ENCODE measurements at places on chromosomes 12 and 14. TPM values are rescaled to one million over a fixed set of nuclear protein-coding genes. Genes with fewer than 3 reads are reported as not detected.

E2F7 gene
- total RNA-seq: 7.2 TPM

DNA sequence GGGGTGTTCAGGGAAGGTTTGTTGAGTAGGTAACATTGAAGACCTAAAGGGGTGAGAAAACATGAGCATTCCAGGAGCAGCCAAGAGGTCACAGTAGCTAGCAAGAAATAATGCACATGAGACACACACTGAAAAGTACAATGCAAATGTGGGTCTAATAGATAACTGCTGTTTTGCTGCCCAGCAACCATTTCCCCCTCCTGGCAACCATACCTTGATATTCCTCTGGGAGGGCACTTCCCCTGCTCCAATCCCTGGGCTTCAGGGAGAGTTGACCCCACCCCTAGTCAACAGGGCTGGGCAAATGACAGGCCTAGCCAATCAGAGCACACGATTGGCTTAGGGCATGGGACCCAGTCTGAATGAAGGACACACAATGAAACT lies 8.5 kb upstream of the ACTN1 start:
- DNase-seq: no peak

GRCh38 chr14:61653507-61653906 lies 41.8 kb upstream of the HIF1A start:
- no peak for DNase-seq

DNA sequence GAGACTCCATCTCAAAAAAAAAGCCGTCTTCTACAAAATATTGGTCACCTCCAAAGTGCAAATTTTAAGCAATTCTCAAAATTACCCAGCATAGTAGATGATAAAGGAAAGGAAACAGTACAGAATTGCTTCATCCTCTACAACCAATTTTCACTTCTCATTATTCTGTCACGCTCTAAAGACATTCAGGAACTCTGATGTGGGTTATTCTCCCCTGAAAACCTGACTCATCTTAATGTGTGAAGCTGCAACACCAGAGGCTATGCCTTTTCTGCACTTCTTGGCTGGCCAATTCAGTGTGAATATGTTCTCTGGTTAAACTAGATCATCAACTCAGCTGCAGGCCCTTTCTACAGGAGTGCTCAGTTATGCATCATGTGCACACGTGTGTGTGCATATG lies 11.0 kb downstream of the PTGER2 start:
- DNase-seq: no peak

- no peak for DNase-seq
Observed at GRCh38 chr12:62933602-62934238, 1.2 kb downstream of the PPM1H start.

DNA sequence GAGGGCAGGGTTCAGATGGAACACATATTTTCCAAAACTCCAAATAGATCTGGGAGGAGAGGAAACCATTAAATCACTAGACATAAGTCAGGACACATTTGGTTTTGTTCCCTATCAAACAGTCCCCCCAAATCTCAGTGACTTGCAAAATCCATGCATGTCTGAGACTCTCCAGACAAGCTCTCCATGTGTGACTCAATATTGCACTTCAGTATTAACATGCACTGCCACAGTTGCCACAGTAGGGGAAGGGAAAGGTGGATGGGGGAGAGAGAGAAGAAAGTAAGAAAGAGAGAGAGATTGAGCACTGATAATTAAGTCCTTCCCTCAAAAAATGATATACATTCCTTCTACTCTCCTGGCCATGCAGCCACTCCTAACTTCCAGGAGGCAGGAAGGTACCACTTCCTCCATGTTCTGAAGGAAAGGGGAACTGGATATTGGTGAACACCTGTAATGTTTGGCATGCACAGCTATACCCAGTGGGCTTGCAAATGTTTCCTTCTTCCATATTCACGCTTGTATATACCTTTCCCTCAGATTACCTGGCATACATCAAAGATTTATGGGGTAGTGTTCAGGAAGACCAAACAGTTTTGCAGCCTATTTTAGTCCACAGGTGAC lies 310.0 kb downstream of the ZFP36L1 start:
- DNase-seq: no peak

DNA sequence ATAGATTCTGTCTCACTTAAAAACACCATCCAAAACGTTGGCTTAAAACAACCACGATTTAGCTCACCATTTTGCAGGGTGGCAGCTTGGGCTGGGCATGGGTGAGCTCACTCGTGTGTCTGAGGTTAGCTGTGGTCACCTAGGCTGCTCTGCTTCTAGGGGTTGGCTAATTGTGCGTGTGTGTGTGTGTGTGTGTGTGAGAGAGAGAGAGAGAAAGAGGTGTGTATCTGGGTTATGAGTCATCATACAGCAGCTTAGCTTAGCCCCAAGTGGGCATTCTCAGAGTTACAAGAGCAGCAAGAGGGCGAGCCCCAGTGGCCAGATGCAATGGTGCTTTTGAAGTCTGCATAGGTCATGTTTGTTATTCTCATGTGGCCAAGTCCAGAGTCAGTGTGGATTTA lies 6.0 kb downstream of the FBXW8 start:
- DNase-seq: no peak

DNA sequence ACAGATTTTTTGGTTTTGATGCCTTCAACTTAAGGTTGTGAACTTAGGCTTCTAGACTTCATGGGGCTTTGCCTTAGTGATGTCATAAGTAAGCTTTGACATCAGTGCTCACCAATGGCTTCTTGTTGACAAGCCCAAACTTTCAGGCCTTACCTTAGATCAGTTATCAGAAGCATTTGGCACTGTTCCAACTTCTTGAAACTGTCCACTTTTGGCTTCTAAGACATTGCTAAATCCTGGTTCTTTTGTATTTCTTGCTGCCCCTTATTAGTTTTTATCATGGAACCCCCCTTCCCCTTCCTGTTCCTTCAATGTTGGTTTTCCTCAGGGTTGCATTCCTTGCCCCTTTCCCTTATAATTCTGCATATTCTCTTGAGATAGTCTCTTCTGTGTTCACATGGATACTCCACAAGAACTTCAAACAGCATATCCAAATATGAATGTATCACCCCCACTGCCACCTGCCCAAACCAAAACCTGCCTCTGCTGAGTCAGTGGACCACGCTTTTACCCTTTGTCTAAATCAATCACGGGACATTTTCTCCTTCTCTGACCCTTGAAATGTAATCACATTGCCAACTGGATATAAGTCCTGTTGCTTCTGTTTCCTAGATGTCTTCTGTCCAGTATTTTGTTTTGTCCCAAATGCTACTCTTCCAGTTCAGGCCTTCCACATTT lies 7.9 kb downstream of the PFKM start:
- no peak for DNase-seq

GRCh38 chr14:33578461-33579216 lies 372.2 kb downstream of the EGLN3 start:
- DNase-seq: no peak

- no peak for DNase-seq
Observed at GRCh38 chr12:55777856-55778255, 34.9 kb downstream of the GDF11 start.
